ENCODE measurements at places on chromosomes 16 and 17.

GRCh38 chr17:45946841-45947256, 52.2 kb upstream of the STH start:
- no peak for DNase-seq

- no peak for DNase-seq
Observed at GRCh38 chr17:10499950-10500349, 18.4 kb downstream of the MYH1 start.

- DNase-seq: no peak
Observed at GRCh38 chr17:50697663-50698272, 9.9 kb downstream of the ANKRD40 start.

DNA sequence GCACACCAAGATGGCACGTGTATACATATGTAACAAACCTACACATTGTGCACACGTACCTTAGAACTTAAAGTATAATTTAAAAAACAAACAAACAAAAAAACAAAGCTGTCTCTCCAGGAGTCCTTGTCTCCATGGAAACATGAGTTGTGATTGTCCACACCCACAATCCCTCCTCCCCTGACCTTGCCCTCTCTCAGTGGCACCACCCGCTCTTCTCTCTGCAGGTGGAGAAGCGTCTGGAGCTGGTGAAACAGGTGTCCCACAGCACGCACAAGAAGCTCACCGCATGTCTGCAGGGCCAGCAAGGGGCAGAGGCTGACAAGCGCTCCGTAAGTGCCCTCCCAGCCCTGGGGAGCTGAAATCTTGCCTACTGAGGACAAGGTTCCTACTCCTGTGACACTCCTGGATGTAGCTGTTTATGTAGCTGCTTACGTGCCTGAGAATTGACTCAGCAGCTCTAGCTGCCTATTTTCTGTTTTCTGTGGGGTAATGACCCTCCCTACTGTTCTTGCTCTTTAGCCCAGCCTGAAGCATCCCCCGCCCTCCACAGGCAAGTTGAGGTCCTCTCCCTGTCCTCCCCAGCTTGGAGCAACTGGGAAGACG, 107.0 kb downstream of the ARHGAP44 start:
- DNase-seq: no peak

DNA sequence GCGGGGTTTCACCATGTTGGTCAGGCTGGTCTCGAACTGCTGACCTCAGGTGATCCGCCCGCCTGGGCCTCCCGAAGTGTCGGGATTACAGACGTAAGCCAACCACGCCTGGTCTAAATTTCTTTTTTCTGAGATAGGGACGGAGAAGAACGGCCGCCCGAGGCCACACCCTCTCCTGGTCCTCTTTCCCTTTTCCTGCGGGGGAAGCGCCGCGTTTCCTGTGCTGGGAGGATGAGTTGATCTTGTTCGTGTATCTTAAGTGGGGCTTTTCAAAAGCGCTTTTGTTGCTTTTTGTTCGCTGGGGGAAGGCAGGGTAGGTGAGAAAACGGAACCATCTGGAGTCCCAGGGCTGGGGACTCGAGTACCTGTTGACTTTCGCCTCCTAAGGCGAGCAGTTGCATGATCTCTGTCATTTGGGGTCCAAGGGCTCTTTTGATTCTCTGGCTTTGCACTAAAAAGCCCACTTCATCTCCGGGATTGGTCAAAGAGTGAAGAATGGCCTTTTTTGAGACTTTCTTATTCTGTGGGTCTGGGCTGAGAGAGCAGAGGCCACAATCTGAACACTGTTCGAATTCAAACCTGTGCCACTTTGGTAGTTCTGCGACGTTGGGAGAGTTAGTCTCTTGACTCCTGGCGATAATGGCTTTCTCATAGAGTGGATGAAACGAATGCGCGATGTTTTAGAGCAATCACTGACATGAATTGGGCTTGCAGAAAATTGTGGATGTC, 1.3 kb downstream of the FUS start:
- DNase-seq: no peak

DNA sequence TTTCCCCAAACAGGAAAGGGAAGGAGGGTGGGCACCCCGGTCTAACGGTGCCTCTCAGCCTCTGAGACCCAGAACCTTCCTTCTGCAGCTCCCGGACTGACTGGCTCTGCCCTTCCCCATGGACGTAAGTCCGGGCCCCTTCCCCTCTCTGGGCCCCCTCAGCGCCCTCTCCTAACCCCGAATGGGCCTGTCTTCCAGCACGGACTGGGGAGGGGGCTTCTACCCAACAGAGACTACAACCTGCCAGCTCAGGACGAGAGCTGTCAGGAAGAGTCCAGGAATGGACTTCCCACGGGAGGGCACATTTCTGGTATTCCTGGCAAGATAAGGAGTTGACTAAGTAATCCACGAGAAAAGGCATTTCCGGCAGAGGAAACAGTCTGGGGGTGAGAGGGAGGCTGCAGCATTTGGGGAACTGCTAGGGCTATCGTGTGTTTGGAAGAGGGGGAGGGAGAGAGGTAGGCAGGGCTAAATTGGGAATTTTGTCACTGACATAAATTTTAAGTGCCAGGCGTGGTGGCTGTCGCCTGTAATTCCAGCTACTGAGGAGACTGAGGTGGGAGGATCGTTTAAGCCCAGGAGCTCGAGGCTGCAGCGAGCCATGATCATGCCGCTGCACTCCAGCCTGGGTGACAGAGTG, 12.1 kb upstream of the ALDOA start:
- DNase-seq: no peak

- no peak for DNase-seq
Observed at GRCh38 chr16:61934601-61935000, 101.6 kb downstream of the CDH8 start.

Data from CD8-positive, alpha-beta memory T cell (primary cell).